NCI-H510A treated with DMSO at 0.1 percent for 48 hours (cell line): ENCODE measurements at places on chromosomes 12 and 14.

- no peak for DNase-seq
These were observed 63.2 kb downstream of the NAV3 start for GRCh38 chr12:77893918-77894317.

- no peak for DNase-seq
These were observed 837 bp downstream of the COL2A1 start for GRCh38 chr12:48003226-48004052.

DNA sequence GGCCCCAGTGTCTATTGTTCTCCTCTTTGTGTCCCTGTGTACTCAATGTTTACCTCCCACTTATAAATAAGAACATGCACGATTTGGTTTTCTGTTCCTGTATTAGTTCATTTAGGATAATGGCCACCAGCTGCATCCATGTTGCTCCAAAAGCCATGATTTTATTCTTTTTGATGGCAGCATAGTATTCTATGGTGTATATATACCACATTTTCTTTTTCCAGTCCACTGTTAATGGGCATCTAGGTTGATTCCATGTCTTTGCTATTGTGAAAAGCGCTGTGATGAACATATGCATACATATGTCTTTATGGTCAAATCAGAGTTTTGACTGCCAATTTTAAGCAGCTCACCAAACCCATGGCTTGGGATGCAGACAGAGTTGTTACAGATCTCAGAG lies 17.2 kb upstream of the ANP32D start:
- DNase-seq: no peak

DNA sequence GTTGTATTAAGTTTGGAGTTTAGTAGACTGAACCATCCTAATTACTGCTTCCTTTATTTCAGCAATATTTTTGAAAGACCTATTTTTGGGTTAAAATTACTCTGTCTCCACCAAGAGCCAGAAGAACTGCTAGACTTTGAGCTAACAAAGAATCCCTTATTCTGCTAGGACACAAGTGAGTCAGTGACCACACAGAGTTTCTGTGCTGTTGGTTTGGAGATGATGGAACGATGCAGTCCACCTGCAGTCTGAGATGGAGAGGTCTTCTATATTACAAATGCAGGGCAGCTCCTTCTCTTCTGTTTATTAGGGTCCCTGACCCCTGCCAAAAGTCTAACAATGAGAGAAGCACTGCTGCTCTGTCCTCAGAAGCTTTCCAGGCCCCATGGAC lies 6.7 kb upstream of the STXBP6 start:
- no peak for DNase-seq

DNA sequence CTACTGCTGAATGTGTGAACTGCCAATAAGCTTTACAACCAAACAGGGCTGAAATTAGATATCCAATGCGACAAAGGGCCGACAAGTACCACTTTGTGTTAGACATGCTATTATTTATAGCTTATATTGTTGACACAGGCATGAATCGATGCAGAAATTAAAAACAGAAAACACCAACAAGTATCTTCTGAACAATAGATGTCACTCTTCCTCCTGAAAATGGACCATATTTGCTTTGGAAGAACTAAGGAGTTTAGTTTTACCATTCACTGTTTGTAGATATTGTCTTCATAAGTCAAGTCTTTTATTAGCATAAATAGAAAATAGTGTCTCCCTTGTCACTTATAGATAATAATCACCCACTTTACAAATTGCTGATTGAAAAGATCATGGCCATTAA lies 86.5 kb downstream of the LRIG3 start:
- DNase-seq: peak; percentile 90

GRCh38 chr14:35355981-35356841 lies 48.3 kb downstream of the NFKBIA start:
- DNase-seq: no peak

GRCh38 chr12:64390275-64390851 lies at the start of gene C12orf56:
Gene C12orf56, minus strand, starts transcription at chr12:64390758. Its CDS starts 193 bp downstream, at chr12:64390565.
- DNase-seq: peak; percentile 51

DNA sequence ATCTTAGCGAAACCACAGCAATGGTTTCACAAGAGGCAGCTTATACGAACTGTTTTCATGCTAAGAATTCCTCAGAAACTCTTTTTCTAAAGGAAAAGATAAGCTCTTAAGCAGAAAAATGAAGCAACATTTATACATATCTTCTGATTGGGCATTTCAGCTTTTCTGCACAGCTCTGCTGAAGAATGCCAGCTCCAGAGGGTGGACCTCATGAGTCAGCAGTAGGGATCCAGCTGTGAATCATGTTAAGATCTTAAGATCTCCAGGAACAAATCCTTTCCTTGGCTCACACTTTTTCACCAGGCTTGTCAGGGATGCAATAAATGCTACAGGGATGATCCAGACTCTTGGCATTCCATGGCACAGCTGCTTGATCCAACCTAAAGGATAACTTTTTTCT lies 477.1 kb upstream of the CCDC196 start:
- DNase-seq: no peak

DNA sequence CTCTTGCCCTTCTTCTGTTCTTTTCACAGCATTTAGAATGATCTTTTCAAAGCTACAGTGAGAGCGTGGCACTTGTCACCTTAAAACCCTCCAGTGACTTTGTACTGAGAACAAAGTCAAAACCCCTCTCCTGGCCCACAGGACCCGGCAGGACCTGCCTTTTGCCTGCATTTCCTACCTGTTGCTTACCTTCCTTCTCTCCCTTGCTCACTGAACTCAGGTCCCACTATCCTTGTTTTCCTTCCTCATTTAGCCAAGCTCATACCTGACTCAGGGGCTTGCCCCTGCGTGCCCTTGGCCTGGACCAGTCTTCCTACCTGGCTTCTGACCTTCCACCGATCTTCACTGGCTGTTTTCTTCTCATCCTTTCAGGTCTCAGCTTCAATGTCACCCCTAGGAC lies 112.3 kb upstream of the PRMT8 start:
- no peak for DNase-seq

DNA sequence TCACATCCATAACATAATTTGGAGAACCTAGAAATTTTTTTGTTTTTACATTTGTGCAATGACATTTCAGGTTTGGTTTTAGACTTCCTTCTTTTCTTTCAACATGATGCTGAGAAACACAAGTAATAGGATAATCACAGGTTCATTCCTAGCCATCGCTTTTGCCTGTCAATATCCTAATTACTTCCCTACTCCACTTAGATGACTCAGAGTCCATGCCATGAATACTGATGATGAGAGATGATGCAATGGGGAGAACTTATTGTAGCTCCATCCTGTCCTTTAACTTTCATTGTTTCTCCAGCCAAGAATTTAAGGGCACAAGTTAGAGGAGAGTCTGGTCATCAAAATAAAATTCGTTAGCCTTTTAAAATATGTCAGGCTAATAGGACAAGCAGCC lies 101.3 kb downstream of the PTPRO start:
- DNase-seq: no peak

DNA sequence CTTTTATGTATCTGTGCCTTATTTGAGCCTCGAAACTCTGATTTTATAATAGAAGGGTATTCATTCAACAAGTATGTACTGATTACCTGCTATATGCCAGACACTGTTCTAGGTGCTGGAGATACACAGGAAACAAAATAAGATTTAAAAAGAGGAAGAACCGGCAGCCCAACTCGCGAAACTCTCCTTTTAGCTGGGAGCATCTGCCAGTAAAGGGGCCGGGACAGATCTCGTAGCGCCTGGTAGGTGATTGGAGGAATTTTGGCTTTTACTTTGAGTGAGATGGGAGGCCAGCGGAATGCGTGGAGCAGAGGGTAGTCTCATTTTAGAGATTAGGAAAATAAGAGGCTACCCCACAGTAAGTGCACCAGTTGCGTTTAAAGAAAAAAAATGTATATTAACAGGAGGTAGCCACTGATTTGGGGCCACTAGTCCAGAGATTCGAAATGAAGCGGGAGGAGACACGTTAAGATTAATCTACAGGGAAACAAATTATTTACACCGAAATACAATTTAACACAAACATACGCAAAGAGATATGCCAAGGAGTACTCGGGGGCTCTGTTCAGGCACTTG lies 520 bp upstream of the MON2 start:
- peak; percentile 55 for DNase-seq

GRCh38 chr14:62428429-62429203 lies 616.6 kb downstream of the KCNH5 start:
- DNase-seq: no peak

GRCh38 chr12:125742413-125742812 lies 677.2 kb downstream of the AACS start:
- no peak for DNase-seq

- DNase-seq: peak; percentile 81
These were observed 196.6 kb downstream of the PCNX1 start for GRCh38 chr14:71103662-71104484.

DNA sequence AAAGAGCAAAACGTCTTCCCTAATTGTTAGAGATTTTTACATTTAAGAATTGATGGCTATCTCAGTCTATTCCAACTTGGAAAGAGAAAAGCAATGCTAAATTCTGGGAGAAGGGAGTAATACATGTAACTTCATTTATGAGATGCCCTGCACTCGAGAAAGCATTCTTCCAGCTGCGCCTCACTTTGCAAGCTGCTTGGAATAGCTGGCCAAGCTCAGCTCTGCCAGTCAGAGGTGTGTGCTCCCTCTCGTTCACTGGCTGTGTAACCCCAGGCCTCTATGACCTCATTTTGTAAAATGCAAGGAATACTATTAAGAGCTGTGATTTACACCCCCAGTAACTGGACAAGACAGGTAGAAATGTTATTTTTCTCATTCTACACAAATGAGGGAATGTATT lies 79.1 kb downstream of the OTX2 start:
- no peak for DNase-seq

DNA sequence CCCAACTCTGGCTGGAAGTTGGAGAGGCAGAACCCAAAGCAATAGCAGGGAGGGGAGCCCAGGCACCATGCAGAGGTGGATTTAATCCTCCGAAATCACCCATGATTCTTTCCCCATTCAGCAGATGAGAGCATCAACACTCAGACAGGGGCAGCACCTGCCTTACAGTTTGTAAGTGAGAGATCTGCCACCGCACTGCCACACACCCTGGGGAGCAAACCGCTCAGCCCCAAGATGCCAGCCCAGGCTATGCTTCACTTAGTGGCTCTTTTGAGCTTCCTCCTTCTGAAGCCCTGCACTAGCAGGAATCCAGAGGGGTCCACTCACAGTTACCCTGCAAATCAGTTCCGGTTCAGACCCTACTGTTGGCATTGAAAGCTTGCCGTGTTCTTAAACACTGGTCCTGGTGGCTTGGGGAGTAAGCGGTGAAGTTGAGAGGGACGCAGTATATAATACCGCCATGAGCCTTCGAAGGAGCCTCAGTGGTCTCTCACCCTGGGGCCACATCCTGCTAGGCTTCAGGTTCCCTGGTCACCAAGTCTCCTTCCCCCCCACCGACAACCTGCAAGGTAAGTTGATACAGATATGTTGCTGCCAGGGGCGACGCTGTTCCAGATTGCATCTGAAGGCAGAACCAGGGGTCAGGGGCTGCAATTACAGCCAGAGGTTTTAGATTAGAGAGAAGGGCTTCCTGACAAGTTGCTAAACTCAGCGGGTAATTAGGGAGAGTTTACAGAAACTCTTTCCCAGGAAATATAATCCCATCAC lies 72.0 kb upstream of the CCND2 start:
- no peak for DNase-seq

- no peak for DNase-seq
These were observed 182.7 kb upstream of the SFSWAP start for GRCh38 chr12:131528144-131528543.

DNA sequence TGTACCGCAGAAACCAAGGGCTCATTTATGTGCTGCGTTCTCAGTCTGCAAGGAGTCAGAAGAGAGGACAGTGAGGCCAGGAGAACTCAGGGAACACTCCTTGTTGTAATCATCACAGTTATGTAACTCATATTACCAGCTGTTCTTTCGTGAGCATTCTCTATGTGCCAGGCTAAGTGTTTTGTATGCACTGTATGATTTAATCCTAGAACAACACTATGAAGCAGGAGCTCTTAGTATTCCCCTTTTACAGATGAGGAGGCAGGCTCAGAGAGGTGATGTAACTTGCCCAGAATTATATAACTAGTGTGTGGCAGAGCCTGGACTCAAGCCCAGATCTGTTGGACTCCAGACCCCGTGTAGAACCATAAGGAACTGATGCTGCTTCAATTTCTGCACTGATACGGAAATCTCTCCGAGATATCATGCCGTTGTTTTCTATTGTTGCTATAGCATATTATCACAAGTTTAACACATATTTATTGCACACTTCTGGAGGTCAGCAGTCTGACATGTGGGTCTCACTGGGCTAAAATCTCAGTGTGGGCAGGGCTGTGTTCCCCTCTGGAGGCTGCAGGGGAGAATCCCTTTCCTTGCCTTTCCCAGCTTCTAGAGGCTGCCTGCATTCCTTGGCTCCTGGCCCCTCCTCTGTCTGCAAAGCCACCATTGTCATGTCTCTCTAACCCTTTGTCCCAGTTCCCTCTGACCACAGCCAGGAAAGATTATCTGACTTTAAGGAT lies 16.3 kb upstream of the CD9 start:
- no peak for DNase-seq

DNA sequence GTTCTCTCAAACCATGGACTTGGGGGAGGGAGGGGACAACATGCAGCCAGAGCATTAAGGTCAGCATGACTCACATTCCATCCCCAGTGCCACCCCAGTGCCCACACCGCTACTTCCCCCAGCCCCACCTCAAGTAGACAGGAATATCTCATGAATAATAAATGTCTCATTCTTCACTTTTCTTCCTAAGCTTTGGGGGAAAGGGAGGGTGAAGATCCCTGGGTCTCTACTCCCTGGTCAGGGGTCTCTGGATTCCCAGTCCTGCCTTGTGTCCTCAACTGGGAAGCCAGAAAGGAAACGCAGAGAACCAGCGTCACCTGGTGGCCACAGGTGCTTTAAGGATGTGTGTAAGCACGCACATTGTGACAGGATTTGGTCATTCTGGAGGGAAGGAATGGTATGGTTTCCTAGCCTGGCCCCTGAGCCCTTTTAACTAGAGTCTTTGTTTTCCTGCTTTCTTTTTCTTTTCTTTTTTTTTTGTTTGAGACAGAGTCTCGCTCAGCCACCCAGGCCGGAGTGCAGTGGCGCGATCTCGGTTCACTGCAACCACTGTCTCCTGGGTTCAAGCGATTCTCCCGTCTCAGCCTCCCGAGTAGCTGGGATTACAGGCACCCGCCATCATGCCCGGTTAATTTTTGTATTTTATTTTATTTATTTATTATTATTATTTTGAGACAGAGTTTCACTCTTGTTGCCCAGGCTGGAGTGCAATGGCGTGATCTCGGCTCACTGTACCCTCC lies 3.4 kb downstream of the GPR84 start:
- DNase-seq: peak; percentile 80

GRCh38 chr12:51421266-51421884 lies 3.3 kb upstream of the SLC4A8 start:
- peak; percentile 66 for DNase-seq

GRCh38 chr14:50666772-50667683 lies 1.1 kb downstream of the SAV1 start:
- peak; percentile 51 for DNase-seq

- DNase-seq: no peak
These were observed 89.8 kb downstream of the WSCD2 start for GRCh38 chr12:108218921-108219320.
